ENCODE measurements at places on chromosomes 2 and 18. TPM values are rescaled to one million over a fixed set of nuclear protein-coding genes. Genes with fewer than 3 reads are reported as not detected.

ARHGAP28 gene
- total RNA-seq: 0.28 TPM

CCBE1 gene
- 1.5 TPM for total RNA-seq

STARD6 gene
- total RNA-seq: not detected

MC4R gene
- not detected for total RNA-seq

CYP27A1 gene
- 5.8 TPM for total RNA-seq

REG3G gene
- total RNA-seq: not detected

PKP4 gene
- 39.2 TPM for total RNA-seq

DUSP2 gene
- total RNA-seq: 0.54 TPM

CRYBA2 gene
- total RNA-seq: not detected

SERPINB11 gene
- not detected for total RNA-seq

FN1 gene
- total RNA-seq: 3,205 TPM

CFAP65 gene
- total RNA-seq: under 0.01 TPM

EML6 gene
- 0.63 TPM for total RNA-seq

PNPT1 gene
- 28.9 TPM for total RNA-seq

ONECUT2 gene
- total RNA-seq: under 0.01 TPM

DNER gene
- total RNA-seq: 0.09 TPM

CIB4 gene
- not detected for total RNA-seq

CYRIA gene
- total RNA-seq: 27.4 TPM

SERPINB10 gene
- 0.09 TPM for total RNA-seq

LRP2 gene
- not detected for total RNA-seq

ANKRD53 gene
- total RNA-seq: 0.09 TPM

C2orf80 gene
- not detected for total RNA-seq

ZNF396 gene
- 0.56 TPM for total RNA-seq

G6PC2 gene
- total RNA-seq: not detected

TLX2 gene
- total RNA-seq: not detected

VIT gene
- 0.09 TPM for total RNA-seq

PAPOLG gene
- 9.1 TPM for total RNA-seq

GALNT14 gene
- not detected for total RNA-seq

ATL2 gene
- 63.7 TPM for total RNA-seq

TMEM247 gene
- total RNA-seq: not detected

TTR gene
- not detected for total RNA-seq
